ENCODE measurements at places on chromosomes 1 and 21.

DNA sequence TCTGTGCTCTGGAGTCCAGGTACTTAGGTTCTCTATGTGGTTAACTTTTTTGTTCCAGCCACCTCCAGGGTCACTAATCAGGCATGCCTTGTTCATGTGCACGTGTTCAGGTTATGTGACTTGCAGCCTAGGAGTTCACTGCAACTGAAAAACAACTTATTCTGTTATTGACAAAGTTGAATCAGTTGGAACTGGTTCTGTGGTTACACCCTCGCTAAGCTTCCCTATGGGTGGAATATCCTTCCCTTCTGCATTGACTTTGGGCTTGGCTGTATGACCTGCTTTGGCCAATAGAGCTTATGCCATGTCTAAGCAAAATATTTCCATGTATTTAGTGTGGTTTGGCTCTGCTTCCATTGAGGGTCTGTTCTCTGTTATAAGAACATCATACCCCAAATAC, 66.0 kb upstream of the DNAH14 start:
- no peak for DNase-seq

- DNase-seq: no peak
Observed at GRCh38 chr1:16242556-16243214, 5.7 kb upstream of the CPLANE2 start.

- no peak for DNase-seq
Observed at GRCh38 chr21:43926196-43926595, 61.2 kb downstream of the AGPAT3 start.

GRCh38 chr1:235841938-235842545, 24.7 kb downstream of the LYST start:
- no peak for DNase-seq

- no peak for DNase-seq
Observed at GRCh38 chr1:204420039-204421004, 8.7 kb upstream of the PPP1R15B start.

- DNase-seq: no peak
Observed at GRCh38 chr1:243706563-243706962, 143.5 kb downstream of the AKT3 start.

DNA sequence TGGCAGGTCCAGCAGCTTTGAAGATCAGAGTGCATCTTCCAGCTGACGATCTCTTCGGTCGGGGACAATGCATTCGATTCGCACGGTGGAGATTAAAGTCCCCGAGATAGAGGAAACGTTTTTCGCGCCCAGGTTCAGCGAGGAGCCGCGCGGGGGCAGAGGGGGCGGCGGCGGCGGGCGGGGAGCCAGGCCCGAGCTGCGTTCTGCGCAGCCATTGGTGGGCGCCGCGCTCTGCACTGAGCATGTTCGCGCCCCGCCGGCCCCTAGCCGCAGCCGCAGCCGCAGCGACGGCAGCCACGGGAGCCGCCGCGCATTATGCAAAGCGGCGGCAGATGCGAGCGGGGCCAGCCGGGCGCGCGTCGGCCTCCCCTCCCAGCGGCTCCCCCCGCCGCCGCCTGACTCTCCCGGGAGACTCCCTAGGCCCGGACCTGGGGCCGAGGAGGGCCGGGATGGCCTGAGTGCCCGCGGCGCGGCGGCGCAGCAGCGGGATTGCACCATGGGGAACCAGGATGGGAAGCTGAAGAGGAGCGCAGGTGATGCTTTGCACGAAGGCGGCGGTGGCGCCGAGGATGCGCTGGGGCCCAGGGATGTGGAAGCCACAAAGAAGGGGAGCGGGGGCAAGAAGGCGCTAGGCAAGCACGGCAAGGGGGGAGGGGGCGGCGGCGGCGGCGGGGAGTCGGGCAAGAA, at the start of gene FMN2:
Gene FMN2 (plus strand): TSS at position 270 of the 687 bp plus-strand sequence. CDS start 227 bp downstream, at position 497.
- peak; percentile 52 for DNase-seq

GRCh38 chr1:41764656-41765055, 154.1 kb downstream of the HIVEP3 start:
- no peak for DNase-seq

GRCh38 chr1:8182034-8182761, 135.7 kb upstream of the SLC45A1 start:
- DNase-seq: no peak

GRCh38 chr21:44919913-44920693, 596 bp downstream of the ITGB2 start:
- no peak for DNase-seq

DNA sequence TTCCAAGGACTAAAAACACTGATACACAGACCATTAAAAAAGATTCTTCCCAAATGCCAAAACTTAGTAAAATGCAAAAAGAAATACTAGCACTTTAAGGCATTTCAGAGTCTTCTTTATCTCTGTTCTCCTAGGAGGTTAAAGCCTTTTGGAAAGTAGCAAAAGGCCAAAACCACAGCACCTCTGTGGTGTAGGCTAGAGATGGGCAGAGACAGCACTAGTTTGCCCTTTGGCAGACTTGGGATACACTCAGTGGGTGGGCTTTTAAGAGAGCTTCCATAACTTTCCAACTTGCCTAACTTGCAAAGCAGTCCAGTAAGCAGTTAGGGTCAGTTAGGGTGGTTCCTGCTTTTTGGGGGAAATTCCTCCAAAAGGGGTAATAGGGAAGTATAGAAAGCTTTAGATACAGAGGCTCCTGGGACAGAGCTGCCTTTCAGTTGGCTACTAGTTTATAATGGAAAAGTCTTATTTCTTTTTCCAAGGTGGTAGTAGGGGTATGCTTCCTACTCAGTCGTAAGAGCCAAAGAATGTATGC, 17.9 kb upstream of the PTCH2 start:
- DNase-seq: no peak

- DNase-seq: no peak
Observed at GRCh38 chr1:199046618-199047017, 407.8 kb downstream of the PTPRC start.

DNA sequence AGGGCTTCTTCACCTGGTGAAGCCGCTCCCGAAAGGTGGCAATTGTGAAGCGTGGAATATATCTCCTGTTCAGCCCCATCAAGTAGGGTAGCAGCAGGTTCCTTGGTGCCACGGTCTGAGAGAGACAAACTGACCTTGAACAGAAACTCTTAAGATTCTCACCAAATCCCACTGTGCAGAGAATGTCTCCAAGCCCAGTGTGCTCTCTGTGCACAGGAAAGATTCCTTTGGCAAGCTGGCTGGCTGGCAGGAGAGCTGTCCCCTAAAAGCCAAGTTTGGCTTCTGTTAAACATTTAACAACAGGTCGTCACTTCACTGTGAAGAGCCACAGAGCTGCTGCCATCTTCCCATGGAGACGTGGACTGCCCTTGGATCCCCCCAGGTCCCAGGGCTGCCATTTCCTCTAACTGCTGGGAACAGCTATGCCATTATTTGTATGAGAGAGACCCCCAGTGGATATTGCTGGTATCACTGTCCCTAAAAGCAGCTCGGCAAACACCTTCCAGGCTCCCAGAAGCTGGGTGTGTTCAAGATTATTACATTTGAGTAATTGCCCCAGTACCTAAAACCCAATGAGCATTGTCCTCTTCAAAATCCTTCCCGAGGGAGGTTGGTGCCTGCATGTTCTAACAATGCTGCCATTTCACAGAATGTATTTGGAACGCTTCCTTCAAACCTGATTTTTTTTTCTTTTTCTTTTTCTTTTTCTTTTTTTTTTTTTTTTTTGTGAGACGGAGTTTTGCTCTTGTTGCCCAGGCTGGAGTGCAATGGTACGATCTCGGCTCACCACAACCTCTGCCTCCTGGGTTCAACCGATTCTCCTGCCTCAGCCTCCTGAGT, 71.8 kb downstream of the CD58 start:
- peak; percentile 86 for DNase-seq

DNA sequence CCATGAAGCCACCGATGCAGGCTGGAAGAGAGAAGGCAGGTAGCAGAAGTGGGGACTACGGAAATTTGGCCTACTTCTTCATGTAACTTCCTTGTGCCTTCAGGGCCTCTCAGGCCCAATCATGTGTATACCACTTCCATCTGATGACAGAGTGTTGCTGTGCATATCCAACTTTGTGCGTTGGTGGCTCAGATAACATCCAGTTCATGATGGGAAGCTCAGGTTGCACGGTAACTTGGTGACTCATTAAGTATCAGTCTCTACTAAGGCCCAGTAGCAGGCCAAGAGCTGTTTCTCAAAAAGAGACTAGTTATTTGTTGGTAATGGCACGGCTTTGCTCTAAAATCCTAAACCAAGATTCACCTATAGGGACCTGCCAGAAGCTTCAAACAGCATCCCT, 117.6 kb downstream of the LTN1 start:
- no peak for DNase-seq

DNA sequence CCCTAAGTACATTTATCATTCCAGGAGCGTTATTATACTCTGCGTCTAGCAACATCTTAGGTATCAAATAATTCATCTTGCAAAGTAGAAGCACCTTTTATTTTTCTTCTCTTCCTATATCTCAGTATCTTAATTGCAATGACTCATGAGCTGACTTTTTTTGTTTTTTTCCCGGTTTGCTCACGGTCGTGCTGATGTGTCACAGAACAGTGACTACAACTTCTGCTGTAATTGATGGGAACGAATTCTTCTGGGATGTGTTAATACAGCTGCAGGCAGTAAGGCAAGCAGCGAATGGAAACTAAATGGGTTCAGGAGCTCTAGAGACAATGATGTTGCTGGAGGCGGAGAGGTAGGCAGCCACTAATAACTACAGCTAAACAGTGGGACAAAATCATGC, 89.8 kb upstream of the TMPRSS15 start:
- no peak for DNase-seq

DNA sequence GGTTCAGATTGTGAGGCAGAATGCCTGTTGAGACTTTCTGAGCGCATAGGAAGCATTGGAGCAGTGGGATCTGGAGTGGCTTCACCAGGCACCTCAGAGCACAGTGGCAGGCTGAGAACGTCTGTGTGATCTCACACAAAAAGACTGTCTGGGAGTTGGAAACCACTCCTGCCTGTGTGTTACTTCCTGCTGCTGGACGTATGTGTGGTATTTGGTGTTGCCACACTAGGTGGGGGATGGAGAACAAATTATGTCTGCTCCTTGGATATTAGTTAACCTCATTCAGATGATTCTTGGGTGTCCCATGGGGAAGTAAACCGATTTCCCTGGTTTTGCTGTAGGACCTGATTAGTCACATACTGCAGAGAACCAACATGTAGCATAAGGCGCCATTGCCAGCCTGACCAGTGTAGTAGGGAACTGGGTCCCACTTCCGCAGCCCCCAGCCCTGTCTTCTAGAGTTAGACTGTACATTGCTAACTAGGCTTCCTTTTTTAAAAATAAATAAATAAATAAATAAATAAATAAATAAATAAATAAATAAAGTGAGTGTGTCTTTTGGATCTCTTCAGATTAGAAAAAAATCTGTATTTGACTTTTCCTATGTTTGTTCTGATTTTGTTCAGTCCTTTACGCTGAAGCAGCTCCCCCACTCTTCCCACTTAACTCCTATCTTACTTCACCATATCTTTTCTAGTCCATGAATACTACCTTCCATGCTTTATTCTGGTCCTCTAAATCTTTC, 26.9 kb downstream of the UCK2 start:
- DNase-seq: no peak

DNA sequence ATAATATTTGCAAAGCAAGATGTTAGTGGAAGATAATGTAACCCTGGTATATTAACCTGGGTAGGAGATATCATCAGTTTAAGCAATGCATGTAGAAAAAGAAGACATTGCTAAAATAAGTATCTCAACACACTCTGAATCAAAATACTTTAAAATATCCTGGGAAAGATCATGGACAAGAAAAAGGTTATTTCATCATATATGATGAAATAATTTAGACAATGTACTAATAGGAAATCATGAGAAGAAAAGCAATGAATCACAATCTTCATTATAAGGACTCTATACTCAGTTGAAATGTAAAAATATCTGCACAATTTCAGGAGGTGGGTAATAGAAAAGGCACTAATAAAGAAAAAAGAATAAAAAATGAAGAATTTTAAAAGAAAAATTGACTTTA, 158.8 kb downstream of the KCNT2 start:
- no peak for DNase-seq

GRCh38 chr1:87599569-87599968, 270.9 kb downstream of the LMO4 start:
- DNase-seq: no peak

- no peak for DNase-seq
Observed at GRCh38 chr1:63323865-63324778, 1.8 kb downstream of the FOXD3 start.

DNA sequence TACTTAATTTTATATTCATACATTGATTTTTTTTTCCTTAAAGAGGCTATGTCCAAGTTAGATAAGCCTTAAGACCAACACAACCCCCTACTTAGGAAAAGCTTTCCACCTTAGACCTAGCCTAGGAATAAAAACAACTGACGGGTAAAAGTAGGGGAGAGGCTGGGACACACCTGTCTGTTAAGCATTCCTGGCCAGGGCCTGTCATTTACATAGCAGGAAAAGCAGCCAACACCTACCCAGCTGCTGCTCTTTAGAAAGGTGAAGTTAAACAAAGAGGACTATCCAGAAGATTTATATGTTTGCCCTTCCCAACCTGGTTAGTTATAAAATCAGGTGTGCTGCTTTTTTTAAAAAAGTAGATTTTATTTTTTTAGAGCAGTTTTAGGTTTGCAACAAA, 29.1 kb upstream of the SAMD13 start:
- no peak for DNase-seq

GRCh38 chr1:245715970-245716369, 561.2 kb downstream of the KIF26B start:
- DNase-seq: no peak

GRCh38 chr1:246824541-246824940, 100.3 kb downstream of the SCCPDH start:
- DNase-seq: no peak

- DNase-seq: no peak
Observed at GRCh38 chr1:36838888-36839287, 195.4 kb downstream of the GRIK3 start.

DNA sequence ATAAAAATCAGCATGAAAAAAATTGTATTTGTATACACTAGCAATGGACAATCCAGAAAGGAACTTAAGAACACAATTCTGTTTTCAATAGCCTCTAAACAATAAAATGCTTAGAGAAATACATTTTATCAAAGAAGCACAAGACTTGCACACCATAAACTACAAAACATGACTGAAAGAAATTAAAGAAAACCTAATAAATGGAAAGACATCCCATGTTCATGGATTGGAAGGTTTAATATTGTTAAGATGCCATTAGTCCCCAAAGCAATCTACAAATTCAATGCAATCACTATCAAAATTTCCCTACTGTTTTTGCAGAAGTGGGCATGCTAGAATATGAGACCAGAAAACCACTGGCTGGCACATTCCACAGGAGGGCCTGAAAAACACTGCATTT, 49.4 kb downstream of the PRSS38 start:
- DNase-seq: no peak

DNA sequence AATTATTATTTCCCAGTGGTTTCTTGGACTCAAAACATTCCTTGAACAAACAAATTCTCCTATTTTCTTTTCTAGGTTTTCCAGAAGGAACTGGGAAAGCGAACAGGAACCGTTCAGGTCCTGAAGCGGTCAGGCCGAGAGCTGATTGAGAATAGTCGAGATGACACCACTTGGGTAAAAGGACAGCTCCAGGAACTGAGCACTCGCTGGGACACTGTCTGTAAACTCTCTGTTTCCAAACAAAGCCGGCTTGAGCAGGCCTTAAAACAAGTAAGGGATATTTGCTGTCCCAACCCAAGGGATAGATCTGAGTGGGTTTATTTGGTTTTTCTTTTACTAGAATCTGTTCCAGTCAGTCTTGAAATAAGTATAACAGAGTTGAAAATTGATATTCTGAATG, 39.4 kb upstream of the BMP8A start:
- no peak for DNase-seq
